ENCODE measurements at places on chromosomes 4 and X. TPM values are rescaled to one million over a fixed set of nuclear protein-coding genes. Genes with fewer than 3 reads are reported as not detected.
A peak's percentile ranks its signal among the peaks of the same experiment; 100 is the strongest.

DNA sequence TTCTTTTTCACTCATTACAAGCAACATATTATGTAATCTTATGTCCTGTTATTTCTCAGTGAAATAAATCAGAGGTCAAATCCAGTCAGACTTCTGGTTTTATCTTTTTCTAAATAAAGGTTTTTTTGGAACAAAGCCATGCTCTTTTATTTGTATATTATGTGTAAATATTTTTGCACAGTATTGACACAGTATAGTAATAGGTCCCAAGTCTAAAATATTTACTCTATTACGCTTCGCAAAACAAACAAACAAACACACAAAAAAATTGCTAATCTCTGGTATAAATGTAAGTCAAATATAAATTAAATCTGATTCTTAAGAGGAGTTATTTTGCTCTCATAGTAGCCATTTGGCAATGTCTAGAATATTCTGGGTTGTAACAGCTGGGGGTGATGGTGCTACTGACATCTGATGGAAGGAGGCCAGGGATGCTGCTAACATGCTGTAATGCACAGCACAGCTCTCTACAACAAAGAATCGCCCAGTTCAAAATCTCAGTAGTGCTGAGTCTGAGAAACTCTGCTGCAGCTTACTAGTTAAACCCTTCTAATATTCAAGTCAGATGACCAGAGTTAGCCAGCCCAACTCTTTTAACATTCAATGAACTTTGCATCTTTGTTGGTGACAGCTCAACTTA, 602.1 kb downstream of the RAB28 start:
- no peak for DNase-seq

DNA sequence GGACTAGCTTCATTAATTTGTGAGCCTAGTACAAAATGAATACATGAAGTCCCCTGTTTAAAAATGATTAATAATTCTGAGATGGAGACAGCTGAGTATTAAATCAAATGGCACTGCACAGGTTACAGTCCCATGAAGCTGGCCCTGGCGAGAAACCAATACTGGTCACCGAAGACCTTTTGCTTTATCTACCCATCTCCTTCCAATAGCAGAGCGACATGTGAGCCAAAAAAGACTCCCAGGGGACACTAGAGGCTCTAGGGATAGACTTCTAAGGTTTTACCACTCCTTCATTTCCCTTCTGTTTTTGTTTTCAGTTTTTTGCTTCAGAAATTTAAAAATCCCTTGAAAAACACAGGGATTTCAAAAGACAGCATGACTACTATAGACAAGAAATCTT, 97.0 kb upstream of the CCSER1 start:
- DNase-seq = no peak

GRCh38 chr4:123093236-123093635, 170.8 kb upstream of the NUDT6 start:
- no peak for DNase-seq

SLC16A2 gene
- total RNA-seq = 68.8 TPM

GRCh38 chr4:52744588-52744987, 6.6 kb downstream of the ERVMER34-1 start:
- DNase-seq = no peak

GDPD2 gene
- total RNA-seq = not detected

- no peak for DNase-seq
Observed at GRCh38 chr4:142168181-142168580, 531.8 kb downstream of the IL15 start.

- DNase-seq = no peak
Observed at GRCh38 chrX:129783291-129783713, 3.6 kb downstream of the SASH3 start.

DNA sequence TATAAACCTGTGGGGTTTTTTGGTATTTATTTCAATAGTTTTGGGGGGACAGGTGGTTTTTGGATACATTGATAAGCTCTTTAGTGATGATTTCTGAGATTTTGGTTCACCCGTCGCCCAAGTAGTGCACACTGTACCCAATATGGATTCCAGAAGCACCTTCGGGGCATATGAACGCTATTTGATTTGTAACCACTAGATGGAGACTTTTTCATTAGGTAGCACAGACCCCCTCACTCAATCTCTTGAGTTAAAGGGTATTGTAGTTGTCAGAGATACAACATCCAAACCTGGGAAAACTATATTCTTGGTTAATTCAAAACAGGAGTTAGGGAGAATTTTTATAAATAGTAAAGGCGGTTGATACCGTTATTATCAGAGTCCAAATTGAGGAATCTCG, 79.8 kb downstream of the SPANXN3 start:
- no peak for DNase-seq

SERPINA7 gene
- total RNA-seq = 124 TPM

GRCh38 chrX:20320461-20321159, 53.9 kb upstream of the RPS6KA3 start:
- DNase-seq = no peak

GRCh38 chr4:17327591-17327990, 184.3 kb downstream of the QDPR start:
- no peak for DNase-seq

GRCh38 chrX:100405424-100405823, 4.6 kb downstream of the PCDH19 start:
- no peak for DNase-seq

DNA sequence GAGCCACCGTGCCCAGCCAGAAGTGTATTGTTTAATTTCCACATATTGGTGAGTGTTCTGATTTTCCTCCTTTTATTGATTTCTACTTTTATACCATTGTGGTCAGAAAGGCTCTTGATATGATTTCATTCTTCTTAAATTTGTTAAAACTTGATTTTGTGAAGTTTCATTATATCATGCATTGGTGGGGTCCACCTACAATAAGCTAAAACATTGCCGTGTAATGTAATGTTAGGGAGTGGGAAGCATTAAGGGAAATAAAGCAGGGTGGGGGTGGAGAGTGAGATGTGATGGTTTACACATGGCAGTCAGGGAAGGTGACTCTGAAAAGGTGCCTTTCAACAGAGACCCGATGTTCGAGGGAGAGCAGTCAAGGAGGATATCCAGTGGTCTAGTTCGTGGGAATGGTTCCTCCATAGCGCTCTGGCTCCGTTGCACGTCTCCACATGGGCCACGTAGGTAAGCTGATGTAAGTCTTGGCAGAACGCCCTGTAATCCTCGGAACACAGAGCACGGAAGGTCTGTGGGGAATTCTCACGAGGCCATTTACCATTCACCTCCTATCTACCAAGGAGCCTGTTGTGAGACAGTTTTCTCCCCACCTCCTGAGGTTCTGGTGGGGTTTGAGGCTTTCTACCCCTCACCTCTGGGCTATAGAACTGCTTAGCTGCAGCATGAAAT, 7.7 kb upstream of the WDR13 start:
- DNase-seq = peak; percentile 51

DNA sequence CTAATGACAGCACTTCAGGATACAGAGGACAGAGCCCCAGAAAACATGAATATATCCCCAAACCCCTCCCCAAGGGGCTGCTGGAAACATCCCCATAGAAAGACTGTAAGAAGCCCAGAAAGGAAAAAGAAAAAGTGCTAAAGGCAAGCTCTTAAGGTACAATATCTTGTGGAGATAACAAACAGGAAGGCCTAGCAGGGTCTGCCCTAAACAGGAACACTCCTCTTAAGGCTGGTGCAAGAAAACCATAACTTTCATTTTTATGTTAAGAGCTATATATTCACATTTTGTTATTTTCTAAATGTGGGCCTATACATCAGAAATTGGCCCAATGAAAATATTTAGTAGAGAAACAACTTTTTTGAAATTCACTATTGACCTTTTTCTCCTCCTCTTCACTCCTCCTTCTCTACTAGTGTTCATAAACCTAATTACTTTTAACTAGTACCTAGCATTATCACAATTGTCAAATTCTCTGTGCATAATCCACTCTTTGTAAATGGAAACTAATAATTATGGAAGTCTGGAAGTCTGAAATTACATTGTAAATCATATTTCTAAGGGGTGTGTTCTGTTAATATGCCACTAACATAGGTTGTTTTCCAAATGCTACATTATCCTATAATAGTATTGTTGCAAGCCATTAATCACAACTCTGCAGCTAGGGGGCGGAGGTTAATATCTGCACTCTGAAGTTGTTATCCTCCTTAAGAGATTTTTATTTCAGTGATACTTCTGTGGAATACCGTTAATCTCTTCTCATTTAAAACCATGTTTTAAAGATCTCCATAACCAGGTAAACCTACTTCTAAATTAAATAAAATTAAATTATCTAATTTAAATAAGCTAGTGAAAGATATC, 59.8 kb downstream of the CASK start:
- no peak for DNase-seq

DNA sequence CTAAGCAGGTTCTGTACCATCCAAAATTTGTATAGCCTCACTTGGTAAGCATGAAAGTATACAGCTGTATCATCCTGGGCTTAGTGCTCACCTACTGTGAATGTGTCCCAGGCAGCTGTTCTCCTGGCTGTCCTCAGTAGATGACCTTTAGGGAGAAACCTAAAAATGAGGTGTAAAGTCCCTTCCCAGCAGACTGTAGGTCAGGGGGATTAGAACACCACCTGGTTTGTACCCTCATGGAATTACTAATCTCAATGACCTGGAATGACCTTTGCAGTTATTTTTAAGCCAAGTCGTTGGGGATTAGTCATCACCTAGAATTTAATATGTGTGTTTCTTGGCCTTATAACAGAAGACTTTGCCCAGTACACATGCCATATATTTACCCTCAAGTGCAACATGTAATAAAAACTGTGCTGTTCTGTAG, 39.1 kb upstream of the MBTPS2 start:
- no peak for DNase-seq

UGT2A3 gene
- 35.1 TPM for total RNA-seq

All from right lobe of liver (tissue), 6 donors.